ENCODE measurements at places on chromosomes 1 and 21.

GRCh38 chr1:10160173-10160572 is 50.2 kb upstream of the KIF1B start:
- no peak for DNase-seq

GRCh38 chr1:106926803-106927582 is 129.5 kb upstream of the PRMT6 start:
- DNase-seq = no peak

DNA sequence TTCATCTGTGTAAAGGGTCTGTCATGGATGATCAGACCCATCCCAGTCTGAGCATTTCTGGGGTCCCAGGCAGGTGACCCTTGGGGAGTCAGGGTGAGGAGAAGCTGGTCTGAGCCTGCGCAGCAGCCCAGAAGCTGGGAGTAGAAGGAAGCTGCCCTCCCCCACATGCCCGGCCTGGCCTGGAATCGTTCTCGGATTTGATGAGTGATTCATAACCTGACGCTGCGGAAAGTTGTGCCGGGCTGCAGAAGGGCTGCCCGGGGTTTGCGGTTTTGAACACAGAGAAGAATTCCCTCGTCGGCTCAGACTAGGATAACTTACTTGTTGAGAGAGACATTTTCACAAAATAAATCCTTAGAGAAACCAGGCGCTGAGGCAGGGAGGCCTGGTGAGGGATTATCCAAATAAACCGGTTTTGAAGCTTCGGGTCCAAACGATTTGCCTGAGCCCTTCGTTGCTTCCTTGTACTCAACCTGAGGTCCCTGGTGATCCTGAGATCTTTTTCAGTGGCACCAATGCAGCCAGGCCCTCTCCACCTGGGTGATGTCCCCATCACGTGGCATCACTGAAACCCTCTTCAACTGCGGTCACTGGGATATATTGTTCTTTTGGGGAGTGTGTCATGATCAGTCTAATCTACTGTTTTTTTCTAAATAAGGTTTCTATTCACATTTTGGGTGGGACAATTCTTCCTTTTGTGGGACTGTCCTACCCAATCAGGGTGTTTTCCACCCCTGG is 29.2 kb downstream of the EPHB2 start:
- DNase-seq = no peak

DNA sequence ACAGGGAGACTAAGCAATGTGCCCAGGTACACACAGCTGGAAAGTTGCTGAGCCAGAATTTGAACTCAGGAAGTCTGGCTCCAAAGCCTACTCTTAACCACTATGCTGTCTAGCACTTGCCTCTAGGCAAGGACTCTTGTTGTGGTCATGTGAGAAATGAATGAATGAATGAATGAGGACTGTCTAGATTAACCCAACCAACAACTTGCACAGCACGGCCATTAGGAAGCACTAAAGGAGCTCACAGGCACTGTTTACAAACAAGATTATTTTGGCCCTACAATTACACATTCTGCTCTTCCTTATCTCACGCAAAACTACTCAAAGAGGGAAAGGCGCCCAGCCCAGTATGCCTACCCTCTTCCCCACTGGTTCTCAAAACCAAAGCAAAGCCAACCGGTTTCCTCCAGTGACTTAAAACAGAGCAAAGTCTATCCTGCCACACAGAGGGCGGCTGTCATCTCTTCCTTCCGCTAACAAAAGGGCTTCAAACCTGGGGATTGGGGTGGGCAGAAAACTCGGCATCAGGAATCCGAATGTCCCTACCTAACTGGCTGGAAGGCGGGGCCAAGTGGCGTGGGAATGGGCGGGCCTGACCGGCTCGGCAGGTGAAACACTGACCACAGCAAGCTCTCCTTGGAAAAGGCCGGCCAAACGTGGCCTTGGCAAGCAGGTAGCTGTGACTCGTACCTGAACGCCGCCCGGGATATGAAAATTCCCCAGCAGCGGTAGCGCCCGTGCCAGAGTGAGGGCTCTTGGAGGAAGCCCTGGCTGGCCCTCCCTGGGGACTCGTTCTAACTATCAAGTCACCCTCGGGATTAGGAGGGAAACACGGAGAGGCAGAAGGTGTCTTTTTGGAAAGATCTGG is 948 bp downstream of the STK40 start:
- peak; percentile 80 for DNase-seq

- no peak for DNase-seq
Observed at GRCh38 chr1:179785031-179785431, 41.9 kb downstream of the FAM163A start.

DNA sequence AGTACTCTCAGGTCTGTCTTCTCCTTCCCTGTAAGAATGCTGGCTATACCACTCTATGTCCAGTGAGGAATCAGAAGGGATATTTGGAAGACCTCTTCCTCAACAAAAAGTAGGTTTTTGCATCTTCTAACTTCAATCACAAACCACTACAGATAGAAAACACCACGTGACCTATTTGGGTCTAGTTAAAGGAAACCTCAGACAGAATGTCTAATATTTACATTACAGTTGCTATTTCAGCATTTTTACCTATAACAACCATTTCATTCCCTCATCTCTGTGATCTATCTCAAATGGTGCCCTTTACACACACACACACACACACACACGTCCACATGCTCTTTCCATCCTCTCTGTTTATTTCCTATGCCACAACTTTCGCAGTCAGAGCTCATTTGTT is 7.9 kb upstream of the ADORA3 start:
- no peak for DNase-seq

DNA sequence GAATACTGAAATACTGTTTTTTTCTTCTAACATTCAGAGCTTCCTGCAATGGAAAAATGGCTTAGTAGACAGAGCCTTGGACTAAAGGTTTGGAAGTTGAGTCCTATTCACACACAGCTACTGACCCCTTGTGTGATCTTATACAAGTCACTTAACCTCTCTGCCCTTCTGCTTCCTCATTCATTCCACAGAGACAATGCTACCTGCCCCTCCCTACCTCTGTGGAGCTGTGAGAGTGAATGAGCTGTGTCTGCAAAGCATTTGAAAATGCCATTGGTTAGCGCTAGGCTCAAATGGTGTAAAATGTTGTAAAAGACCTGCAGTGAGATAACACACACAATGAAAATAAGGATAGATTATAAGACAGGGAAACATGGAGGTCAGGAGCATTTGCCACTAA is 214.4 kb downstream of the BARHL2 start:
- DNase-seq = no peak

DNA sequence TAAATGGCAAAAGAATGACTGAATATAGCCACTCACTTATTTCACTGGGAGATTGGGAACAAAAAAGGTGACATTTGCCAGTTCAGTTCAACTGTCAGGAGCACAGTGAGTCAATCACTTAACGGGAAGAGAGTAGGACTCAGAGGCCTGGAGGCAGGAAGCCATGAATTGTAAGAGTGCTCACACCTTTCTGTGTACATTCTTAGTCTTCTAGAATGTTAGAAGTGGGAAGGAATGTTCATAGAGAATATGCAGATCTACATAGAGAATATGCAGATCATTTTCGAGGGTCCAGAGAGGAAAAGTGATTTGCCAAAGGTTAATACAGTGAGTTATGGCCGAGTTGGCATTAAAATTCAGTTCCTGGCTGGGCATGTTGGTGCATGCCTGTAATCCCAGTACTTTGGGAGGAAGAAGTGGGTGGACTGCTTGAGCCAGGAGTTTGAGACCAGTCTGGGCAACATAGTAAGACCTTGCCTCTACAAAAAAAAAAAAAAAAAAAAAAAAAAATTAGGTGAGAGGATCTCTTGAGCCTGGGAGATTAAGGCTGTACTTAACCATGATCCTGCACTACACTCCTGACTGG is 8.3 kb downstream of the IL20 start:
- no peak for DNase-seq

GRCh38 chr1:212944229-212944901 is 6.0 kb upstream of the VASH2 start:
- no peak for DNase-seq

GRCh38 chr1:113291777-113292602 is 98.3 kb upstream of the MAGI3 start:
- no peak for DNase-seq

DNA sequence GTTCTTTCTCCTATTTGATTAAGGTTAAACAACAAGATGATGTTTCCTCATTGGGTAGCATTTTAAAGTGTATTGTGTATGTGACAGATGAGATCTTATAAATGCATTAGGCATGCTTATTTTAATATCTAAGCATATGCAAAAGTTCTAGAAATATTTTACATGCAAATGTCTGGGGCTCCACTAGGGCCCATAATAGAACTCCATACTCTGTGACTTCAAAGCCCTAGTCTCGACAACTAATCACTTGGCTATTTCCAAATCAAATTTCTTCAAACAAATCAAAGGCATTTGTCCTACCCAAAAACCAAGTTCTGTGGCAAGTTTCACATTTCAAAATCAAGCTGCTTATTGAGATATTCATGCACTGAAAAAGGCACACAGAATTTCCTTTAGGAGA is 385.6 kb upstream of the ST6GALNAC5 start:
- DNase-seq = no peak

DNA sequence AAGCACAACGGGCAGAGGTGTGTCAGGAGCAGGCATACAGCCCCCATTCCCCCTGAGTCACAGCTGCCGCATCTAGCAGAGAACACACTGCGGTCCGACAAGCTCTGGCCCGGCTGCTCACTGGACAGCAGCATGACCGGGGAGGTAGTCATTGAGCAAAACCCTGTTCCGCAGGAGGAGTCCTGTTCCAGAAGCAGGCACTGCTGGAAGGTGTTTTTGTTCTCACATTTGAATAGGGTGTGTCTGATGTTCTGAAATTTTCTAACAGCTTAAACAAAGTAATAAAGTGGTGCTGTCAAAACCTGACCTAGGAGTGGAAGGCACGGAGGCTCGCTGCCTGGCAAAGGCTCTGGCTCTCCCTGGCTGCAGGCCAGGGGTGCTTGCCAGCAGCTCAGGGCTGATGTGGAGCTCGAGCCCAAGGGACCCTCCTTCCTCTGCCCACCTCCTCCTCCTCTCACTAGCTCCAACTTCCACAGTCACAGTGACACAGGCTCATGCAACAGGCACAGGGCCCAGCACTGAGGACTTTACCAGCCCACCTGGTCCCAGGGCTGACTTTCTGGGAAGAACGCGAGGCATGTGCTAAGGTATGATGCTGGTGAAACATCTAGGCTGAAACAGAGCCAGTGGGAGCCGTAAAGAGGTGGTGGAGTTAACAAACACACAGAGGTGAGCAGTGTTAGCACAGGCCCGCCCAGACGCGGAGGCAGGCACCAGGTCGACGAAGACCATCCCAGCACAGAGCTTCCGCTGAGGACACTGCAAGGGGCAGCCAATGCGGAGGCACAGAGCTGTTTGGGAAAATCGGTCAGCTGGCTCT is 118.6 kb upstream of the IFFO2 start:
- DNase-seq = no peak

- no peak for DNase-seq
Observed at GRCh38 chr1:245016700-245017099, 138.1 kb upstream of the KIF26B start.

DNA sequence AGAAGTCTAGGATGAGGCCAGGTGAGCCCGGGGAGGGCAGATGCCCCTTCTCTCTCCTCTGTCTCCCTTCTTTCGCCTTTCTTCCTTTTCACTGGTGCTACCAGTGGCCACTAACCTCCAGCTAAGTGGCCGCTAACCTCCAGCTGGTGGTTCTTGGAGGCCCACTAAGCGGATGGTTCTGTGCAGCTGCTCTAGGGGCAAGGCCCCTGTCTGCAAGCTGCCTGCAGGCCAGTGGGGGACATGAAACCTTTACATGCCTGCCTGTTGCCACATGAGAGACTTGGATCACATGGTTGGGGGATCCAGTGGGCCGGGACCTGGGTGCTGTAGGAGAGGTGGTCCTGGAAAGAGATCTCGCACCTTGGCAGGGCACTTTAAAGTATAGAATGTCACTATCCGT is 17.7 kb downstream of the IKBKE start:
- no peak for DNase-seq

GRCh38 chr1:205976708-205977401 is 26.3 kb downstream of the RAB7B start:
- no peak for DNase-seq

- DNase-seq = no peak
Observed at GRCh38 chr1:75257424-75257823, 123.2 kb downstream of the LHX8 start.

DNA sequence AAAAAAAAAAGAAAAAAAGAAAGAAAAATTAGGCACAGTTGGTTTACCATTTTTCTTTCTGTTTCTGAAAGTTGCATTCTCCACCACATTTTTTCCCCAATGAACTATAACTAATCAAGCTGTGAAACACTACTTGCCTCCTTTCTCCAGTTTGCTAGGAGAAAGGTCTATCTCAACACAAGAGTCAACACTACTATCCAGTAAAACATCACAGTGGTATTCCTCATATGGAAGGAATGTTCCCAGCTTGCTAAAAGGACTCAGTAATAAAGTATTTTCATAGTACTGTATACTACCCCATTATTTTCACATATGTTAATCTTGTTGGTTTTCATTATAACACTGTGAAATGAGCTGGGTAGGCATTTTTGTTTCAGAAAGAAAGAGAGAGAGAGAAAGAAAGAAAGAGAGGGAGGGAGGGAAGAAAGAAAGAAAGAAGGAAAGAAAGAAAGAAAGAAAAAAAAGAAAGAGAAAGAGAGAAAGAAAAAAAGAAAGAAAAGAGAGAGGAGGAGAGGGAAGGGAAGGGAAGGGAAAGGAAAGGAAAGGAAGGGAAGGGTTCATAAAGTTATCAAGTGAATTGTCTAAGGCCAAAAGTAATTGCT is 7.9 kb downstream of the PTGER3 start:
- no peak for DNase-seq

DNA sequence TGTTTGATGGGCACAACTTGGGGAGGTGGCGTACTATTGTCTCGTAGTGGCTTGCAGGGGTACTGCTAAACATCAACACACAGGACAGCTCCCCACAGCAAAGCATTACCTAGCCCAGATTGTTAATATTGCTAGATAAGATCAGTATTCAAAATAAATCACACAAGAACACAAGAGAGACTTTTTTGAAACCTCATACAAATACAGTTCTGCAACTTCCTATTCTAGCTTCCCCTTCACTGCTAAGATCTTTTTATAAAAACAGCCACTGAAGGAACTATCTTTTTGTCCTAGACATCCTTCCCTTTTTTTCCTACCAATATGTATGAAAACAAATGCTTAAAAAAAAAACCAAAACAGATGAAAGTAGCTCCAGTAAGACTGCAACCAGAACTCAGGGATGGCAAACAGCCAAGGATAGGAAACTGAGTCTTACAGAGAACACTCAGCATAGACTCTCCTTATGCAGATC is 137.8 kb upstream of the KRTAP19-8 start:
- DNase-seq = no peak

- DNase-seq = no peak
Observed at GRCh38 chr1:24868016-24868875, 61.8 kb downstream of the RUNX3 start.

DNA sequence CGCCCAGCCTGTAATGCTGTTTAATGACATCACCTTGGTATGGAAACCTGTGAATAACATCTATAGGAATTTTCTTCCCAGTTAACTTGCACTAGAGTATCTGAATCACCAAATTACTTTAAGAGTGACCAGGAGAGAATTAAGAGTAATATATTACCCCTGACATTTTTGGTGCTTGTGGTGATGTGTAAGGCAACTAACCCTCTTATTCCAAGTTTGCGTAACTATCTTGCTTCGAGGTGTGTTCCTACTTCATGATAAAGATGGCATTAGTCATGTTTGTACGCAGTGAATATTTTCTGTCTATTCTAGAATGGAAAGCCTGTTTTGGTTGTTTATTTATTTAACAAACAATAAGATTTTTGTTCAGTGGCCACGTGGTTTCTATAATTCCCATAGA is 131.3 kb downstream of the ZP4 start:
- DNase-seq = no peak
